ENCODE measurements at places on chromosomes 16 and 17.

- no peak for DNase-seq
Measured at GRCh38 chr16:58461056-58461455, 38.9 kb upstream of the NDRG4 start.

DNA sequence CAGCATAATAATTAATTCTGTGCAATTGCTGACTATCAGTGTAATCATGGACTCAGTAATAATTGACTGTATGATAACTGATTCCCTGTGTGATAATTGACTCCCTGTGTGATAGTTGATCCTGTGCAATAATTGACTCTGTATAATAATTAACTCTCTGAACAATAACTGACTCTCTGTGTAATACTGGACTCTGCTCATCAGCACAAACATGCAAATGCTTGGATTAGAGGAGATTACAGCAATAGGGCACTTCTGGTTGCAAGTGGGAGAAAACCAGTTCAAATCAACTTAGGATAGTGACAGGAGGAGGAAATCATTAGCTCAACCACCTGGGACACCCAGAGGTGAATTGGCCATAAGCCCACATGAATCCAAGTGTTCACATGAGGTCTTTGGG, 582.1 kb downstream of the RBFOX1 start:
- DNase-seq: no peak

GRCh38 chr16:85420501-85421337, 192.4 kb upstream of the GSE1 start:
- peak; percentile 84 for DNase-seq

DNA sequence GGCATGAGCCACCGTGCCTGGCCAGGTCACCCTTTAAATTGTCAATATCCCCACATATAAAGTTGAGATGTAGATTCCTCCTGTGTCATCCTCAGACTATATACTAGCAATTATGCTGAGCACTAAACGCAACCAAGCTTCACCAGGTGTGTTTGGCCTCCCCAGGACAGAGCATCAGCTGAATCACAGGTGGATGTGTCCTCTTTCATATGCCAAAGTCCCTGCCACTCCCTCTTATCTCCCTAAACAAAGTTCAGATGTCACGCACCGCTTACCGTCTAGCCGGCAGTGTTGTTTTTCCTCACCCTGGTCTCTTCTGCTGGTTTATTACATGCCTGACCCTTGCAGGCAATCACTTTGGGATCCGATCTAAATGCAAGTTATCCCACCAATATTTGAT, 43.8 kb upstream of the ARHGAP44 start:
- DNase-seq: no peak
